Right lung (tissue), 10 donors: ENCODE measurements at places on chromosomes 13 and 19. TPM values are rescaled to one million over a fixed set of nuclear protein-coding genes. Genes with fewer than 3 reads are reported as not detected.

DNA sequence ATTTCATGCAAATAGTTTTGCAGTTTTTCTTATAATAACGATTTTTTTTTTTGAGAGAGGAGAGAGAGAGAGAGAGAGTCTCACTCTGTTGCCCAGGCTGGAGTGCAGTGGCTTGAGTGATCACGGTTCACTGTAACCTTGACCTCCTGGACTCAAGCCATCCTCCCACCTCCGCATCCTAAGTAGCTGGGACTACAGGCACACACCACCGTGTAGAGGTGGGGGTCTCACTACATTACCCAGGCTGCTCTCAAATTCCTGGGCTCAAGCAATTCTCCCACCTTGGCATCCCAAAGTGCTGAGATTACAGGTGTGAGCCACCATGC, 26.8 kb upstream of the GJB6 start:
- no peak for DNase-seq

DNA sequence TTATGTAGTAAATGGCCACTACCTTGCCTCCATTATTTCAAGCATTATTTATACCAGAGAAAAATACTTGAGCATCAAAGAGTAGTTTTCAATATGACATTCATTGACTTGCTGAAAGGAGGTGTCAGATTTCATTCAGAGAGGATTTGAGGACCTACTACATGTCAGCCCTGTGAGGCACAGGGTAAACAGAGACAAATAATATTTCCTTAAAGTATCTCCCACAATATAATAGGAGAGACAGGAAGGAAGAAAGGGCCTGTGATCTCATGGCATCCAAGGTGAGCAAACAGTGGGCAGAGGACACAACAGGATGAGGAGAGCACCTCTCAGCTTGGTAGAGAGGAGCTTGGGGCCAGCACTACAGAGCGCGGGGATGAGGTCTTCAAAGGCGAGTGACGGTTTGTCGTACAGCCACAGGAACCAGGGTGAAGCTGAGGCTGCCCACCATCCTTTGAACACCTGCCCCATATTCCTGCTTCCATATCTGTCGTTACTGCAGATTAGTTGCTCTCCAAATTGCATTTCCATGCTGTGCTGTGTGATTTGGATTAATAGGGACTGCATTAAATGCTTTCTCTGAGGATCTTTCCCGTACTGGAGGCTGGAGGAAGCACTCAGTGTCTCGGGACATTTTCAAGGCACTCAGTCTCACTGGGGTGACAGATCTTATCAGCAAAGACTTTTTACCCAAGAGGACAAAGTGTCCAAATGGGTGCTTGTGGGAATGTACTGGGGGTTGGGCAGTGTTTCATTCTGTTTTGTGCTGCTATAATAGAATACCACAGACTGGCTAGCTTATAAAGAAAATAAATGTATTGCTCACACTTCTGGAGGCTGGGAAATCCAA, 59.2 kb downstream of the GJA3 start:
- DNase-seq, result no peak

- peak; percentile 99 for DNase-seq
Measured at GRCh38 chr13:24922745-24923591, 159.0 kb downstream of the RNF17 start.

DNA sequence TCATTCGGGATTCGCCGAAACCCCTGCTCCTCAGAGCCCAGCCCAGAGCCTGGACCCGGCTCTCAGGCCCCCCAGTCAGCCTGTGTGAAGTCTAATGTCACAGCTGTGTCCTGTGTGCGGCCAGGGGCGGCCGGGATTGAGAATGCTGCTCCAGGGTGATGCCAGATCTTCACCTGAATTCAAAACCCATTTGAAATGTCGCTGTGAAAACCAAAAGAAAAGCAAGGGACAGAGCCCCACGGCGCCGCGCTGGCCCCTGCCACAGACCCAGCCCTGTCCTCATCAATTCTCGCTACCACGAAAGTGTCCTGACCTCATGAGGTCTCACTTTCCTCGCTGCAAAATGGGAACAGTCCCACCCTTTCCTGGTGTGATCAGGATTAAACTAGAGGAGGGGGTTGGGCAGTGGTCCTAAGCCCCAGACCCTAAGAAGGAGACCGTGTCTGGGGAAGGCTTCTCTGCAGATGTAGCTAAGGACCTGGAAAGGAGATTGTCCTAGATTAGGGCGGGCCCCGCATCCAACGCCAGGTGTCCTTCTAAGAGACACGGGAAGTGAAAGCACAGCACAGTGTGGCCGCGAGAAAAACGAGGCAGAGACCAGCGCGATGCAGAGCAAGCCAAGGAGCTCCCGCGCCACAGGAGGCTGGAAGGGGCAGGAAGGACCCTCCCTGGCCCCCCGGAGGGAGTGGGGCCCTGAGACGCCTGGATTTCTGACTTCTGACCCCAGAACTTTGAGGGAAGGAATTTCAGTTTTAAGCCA, 34.0 kb upstream of the SPACA7 start:
- DNase-seq, result no peak

GRCh38 chr13:112210371-112210770, 143.4 kb downstream of the SOX1 start:
- DNase-seq, result no peak

DNA sequence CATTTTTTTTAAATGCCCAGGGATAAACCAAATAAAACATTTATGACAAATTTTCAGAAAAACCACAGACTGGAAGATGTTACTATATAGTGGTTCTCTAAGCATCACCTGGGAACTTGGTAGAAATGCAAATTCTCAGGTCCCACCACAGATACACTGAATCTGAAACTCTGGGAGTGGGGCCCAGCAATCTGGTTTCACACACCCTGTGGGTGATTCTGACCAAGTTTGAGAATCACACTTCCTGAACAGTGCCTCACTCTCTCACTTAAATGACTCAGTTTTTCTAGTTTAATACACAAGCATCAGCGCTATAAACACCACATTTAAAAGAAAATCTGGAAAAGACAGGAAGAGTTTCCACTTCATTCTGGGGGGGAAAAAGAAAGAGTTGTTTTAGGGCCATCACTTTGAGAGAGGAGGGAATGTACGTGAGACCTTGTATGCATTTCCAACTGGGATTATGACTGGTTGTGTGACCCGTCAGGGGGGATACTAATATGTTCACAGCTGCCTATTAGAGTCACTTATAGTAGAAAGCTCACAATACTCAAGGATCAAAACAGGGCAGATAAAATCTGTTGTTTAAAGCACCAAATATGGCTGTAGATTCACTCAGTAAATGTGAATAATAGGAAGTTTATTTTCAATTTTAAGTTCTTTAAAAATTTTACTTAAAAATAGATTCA, 567.7 kb downstream of the GPC6 start:
- no peak for DNase-seq

DNA sequence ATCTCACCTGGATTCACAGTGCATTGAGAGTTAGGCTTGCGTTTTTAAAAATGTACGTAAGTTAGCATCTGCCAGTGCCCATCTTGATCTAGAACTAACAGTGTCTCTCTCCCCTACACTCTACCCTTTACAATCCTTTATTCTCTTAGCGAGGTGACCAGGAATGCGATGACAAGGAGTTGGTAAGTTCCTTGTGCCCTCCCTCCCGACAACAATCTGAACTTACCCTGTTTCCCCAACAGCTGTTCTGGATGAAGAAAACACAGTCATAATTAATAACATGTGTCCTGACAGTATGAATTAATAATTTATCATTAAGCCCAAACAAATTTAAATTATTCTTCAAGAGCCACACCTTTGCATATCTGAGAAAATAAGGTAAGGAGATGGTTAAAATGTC, 6.3 kb downstream of the TSHZ3 start:
- no peak for DNase-seq

DNA sequence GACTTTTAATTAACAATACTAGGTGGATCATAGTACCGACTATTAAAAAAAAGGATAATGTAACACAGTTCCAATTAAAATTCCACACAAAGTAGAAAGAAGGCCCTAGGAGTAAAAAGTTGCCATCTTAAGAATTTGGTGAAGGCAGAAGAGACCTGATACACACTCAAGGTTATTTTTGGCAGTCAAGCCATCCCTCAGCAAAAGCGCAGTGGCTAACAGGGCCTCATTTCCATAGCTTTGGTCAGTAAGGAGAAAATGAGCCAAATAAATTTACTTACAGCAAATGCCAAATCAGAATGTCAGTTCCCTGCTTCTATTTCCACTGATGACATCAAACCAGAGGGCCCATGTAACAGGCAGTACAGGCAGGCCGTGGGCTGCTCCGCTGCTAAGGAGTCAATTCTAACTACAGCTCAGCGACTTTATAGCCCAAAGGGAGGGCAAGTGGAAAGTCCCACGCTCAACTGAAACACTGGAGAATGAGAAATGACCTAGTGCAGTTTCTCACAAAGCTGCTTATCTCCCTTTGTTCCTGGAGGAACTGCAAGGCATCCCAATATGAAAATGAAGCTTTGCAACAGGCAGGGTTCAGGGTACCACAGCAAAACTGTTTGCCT, 6.3 kb downstream of the ARGLU1 start:
- DNase-seq, result no peak

DNA sequence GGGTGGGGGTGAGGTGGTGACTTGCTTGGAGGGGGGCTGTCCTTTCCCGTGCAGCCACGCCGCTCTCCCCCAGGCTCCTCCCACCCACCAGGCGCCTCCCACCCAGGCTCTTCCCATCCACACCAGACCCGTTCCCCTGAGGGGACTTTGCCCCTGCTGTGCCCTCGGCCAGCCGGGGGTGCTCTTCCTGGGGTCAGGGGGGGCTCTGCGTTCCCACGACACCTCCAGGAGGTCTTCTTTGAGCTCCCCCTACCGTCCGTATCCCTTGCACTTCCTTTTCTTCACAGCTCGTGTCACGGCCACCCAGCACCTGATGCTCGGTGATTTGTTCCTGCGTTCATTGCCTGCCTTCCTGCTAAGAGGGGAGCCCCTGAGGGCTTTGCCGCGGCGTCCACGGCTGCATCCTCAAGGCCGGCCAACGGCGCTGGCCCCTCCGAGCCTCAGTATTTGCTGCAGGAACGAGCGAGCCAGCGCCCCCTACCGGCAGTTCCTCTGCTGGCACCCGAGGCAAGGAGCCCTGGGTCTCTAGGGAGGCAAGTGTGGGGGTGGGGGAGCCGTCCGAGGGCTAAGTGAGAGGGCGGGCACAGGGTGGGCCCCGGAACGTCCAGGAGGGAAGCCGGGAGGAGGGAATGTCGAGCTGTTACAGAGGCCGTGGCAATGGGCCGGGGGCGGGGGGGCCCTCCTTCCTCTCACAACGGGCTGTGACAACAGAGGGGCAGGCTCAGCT, 11.8 kb downstream of the LRRC4B start:
- peak; percentile 48 for DNase-seq

DNA sequence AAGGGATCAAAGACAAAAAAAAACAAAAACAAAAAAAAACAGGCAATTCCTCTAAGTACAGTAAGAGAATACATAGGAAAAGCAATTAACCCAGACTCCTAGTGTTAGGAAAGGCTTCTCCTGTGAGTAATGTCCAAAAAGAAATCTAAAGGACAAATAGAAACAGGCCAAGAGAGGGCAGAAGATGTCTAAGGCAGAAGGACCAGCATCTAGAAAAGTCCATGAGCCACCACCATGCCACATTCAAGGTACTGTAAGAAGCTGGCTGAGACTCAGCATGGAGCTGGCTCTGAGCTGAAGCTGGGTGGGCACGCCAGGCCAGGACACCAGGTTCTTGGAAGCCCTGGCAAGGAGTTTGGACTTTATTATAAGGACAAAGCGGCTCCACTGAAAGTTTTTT, 118.1 kb upstream of the FRY start:
- DNase-seq, result no peak

The MIA gene
- polyA plus RNA-seq, result 0.49 TPM

The ZNF530 gene
- 6.1 TPM for polyA plus RNA-seq

The ZNF221 gene
- 9.0 TPM for polyA plus RNA-seq

The PLEKHA4 gene
- 14.9 TPM for polyA plus RNA-seq

The ACTMAP gene
- 10.8 TPM for polyA plus RNA-seq

The ELSPBP1 gene
- polyA plus RNA-seq, result not detected

The ABHD13 gene
- polyA plus RNA-seq, result 17.9 TPM

The ELAVL1 gene
- 66.1 TPM for polyA plus RNA-seq

The IZUMO2 gene
- 0.87 TPM for polyA plus RNA-seq
